ENCODE measurements at places on chromosomes 16 and 17.

GRCh38 chr16:29844575-29845331 lies 18.3 kb downstream of the CDIPT start:
- no peak for DNase-seq

GRCh38 chr16:49919327-49919726 lies 63.4 kb upstream of the ZNF423 start:
- no peak for DNase-seq

GRCh38 chr17:17073581-17074403 lies 31.5 kb downstream of the MPRIP start:
- DNase-seq: no peak

GRCh38 chr16:49530427-49530970 lies 156.9 kb downstream of the C16orf78 start:
- DNase-seq: no peak

DNA sequence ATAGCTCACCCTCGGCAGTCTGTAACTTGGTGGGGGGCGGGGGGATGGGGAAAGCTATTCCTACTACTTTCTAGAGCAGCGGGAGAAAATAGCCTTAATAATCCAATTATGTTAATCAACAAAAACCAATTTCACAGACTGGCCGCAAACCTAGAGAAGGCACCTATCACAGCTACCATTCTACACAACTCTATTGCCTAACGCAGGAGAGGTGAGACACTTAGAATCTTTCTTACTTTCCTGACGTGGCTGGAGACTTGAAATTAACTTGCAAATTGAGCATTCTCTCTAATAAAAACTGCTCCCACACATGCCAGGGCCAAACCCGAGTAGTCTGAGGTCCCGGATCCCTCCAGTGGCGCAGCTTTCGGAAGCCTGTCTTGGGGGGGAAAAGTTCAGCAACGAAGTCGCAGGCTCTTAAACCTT lies 794 bp downstream of the SMG6 start:
- no peak for DNase-seq

DNA sequence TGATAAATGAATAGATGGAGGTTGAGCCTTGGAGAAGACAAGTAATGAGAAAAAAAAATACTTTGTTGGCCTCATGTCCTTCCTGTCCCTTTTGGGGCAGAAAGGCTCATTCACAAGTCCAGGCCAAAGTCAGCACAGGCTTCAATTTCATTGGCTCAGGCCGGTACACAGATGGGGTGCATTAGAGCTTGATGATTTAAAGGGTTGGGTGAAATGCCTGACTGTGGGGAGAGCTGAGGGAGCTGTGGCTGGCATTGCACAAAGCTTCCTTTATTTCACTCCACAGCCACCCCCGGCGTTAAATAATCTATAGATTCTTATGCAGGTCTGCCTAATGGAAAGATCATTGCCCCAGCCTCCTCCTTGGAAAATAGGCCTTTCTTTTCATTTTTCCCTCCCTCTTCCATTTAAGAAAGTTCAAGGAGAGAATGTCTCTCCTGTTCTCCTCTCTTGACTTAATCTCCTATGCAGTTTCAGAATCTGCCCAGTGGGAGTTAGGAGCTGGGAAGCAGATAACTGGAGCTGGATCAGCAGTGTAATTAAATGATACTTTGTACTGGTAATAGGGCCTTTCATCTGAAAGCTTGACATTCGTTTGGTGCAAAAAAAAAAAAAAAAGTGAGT lies 24.4 kb downstream of the YPEL2 start:
- DNase-seq: no peak

DNA sequence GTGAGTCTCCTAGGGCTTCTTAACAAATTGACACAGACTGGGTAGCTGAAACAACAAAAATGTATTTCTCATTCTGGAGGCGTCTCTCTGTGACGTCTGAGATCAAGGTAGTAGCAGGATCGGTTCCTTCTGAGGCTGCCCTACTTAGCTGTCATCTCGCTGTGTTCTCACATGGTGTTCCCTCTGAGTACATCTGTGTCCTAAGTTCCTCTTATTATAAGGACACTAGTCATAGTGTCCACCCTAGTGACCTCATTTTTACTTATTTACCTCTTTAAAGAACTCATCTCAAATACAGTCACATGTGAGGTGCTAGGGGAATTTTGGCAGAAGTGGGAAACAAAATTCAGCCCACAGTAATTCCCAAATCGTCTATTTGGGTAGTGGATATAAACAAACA lies 529.1 kb downstream of the NPIPA7 start:
- DNase-seq: no peak

DNA sequence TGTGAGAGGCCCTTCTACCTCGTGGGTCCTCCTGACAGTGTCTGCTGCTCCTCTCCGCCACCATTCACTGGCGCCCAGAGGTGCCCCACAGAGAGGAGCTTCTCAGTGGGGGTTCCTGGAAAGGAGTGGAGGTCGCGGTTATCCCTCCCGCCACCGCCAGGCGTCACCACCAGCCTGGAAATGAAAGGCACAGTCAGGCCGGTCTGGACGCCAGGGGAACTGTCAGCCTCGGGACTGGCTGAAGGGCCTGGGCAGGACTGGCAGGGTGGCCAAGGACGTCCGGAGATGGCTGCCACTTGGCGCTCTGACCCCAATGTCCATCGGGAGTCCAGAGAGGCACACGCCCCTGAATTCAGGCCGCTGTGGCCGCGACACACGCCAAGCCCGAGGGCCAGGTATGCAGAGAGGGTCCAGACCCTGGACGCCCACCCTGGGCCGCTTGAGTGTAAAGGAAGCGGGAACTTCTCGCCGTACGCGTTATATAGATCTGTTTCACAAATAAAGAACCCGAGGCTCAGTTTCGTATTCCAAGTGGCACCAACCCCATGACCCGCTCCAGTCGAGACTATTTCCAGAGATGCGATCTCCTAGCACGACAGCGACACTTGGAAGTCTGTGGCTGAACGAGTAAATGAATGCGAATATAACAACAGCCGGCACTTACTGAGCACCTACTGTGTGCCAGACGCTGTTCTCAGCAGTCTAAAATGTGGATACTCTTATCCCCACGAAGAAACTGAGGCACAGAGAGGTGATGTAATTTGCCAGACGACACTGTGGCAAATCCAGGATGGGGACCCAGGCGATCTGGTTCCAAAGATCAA lies 7.6 kb upstream of the NXPH3 start:
- peak; percentile 77 for DNase-seq

- DNase-seq: no peak
Observed at GRCh38 chr16:56143666-56144065, 47.6 kb upstream of the GNAO1 start.

DNA sequence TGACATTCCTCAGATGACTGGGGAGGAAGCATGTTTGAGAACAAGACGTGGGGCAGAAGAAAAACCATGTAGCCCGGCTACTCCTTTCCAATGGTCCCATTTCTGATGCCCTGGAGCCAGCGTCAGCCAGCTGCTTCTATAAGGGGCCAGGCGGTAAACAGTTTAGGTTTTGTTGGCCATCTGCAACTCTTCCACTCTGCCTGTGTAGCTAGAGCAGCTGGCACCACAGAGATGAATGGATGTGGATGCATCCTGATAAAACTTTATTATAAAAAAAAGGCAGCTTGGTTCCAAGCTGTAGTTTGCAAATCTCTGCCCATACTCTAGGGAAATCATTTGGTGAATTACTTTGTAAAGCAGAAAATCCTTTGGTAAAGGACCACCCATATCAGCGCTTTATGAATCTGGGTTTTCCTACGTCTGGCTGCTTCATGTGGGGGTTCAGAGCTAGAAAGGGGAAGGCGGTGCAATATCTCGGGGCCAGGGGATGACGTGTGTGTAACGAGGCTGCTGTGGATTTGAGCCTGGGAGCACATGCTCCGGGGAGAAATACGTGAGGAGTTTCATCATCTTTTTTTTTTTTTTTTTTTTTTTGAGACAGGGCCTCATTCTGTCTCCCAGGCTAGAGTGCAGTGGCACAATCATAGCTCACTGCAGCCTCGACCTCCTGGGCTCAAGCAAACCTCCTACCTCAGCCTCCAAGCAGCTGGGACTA lies 3.4 kb upstream of the SRL start:
- no peak for DNase-seq

DNA sequence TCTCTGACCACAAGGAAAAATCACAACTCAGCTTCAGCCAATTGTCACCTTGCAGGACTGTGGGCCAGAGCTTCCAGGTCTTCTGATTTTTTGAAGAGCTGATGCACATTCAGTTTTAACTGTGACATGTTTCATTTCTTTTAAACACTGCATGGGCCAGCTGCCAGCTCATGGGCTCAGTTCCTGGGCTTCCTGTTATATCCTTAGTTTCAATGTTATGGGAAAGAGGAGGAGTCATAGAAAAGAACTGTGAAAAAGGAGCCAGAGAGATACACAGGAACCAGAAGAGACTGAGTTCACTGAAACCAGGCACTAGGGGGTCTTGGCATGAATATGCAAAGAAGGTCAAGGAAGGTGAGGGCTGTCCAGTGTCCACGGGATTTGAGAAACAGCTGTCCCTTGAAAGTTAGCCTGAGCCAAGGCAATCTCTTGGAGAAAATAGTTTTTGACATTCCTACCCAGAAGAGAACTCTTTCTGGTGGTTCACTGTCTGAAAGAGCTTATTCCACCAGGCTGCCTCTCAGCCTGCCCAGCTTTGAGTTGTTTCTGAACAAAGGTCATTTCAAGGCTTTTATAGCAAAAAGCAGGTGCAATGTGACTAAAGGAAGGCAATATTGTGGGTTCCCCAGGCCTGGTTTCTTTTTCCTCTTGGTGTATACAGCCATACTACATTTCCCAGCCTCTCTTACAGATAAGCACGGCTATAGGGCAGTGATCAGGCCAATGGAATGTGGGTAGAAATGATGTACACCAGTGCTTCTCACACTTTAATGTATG lies 10.5 kb downstream of the PDILT start:
- DNase-seq: no peak

DNA sequence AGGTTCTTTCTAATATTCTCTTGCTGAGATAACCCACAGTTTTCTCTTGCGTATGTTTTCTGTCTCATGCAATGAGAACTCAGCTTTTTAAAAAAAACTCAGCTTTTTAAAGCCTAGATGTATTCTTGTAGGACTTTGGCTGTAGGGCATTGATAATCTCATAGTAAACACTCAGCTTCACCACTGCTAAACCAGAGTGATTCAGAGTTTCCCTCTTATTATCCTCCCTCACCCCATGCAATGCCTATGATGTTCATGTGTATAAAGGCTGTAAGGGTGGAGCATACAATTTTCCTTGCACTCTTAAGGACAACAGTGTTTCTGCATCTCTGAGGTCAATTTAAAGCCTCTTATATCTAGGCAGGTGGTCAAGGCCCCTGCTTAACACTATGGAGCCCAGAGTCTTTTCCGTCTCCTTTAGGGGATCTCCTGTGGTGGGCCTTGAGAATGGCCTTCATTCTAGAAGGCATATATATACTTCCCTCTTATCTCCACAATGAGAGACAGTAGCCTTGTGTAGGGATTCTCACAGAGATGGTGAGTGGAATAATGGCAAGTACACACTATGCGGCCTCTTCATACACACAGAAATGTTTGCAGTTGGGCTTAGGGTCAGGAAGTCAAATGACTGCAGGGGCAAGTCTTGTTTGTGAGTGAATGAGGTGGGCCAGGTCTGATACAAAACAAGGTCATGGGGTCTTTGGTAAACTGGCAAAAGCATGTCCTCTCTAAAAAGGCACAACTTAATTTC lies 279.6 kb downstream of the HS3ST3A1 start:
- no peak for DNase-seq

DNA sequence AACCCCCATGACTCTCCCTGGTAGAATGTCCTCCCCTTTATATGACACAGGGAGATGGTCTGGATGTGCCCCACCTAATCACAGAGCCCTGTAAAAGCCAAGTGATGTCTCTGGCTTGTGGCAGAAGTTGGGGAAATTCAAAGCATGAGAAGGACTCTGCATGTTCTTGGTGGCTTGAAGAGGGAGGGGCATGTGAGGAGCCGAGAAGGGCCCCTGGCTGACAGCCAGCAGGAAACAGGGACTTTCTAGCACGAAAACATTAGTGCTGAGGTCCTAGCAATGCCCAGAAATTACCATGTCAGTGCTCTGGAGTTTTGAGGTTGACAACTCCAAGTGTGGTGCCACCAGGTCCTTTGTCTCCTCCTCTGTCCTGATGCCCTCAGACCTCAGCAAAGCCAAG lies 75.9 kb downstream of the USP22 start:
- no peak for DNase-seq

DNA sequence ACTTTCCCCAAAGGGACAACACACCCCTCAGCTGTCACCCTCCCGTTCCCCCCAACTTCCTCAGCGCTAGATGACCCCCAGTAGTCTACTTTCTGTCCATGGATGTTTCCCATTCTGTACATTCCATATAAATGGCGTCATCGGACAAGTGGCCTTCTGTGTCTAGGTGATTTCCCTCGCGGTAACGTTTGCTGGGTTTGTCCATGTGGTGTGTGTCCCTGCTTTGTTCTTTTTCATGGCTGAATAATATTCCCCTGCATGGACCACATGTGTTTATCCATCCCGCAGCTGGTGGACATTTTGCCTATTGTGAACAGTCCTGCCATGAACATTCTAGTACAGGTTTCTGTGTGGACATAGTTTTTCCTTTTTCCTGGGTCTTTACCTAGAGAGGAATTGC lies 7.3 kb upstream of the TEDC2 start:
- DNase-seq: no peak

DNA sequence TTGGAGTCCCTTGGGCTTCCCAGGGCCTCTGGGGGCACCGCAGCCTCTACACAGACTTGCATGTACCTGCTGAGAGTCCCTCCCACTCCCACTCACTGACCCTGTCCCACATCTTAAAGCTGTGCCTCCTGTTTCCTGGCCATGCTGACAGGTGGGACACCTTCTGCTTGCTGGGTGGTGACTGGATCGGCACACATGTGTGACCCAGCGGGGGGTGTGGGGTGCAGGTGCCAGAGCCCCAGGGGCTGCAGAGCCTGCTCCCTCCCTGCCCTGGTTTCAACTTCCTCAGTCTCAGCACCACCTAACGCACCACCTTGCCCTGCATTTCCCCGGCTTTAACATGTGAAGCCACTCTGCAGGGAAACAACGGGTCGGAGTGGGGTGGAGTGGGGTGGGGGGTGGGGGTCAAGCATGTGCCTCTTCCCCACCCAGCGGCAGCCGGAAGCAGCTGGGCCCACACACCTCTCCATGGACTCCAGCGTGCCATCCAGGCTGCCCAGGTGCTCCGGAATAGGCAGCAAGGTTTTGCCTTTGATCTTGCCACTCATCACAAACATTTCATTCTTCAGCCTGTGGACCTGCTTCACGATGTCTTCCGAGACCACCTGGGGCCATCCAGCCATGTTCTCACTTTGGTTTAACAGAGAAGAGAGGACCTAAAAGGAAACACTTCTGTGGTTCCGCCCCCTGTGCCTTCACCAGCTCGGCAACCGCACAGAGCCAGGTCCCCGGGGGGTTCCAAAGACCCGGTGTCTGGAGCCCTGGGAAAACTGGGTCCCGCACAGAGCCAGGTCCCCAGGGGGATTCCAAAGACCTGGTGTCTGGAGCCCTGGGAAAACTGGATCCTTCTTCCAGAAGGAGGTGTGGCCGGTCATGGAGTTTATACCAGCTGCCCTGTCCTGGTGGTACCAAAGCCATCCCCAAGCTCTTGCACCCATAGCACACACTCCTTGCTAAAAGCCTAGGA lies 4.7 kb downstream of the DNAH17 start:
- DNase-seq: no peak

GRCh38 chr16:64417711-64418227 lies 704.1 kb downstream of the CDH11 start:
- DNase-seq: no peak
